Articular chondrocyte of knee joint (primary cell): ENCODE measurements at places on chromosomes 16 and 17. TPM values are rescaled to one million over a fixed set of nuclear protein-coding genes. Genes with fewer than 3 reads are reported as not detected.

UTS2R gene
- total RNA-seq, result not detected in 2 replicates

RNF43 gene
- total RNA-seq, result 0.26 TPM in 1 of 2 replicates, not detected in the other

ZDHHC1 gene
- total RNA-seq, result 7.5 and 9.1 TPM in 2 replicates

RPGRIP1L gene
- 19.9 and 27.0 TPM in 2 replicates for total RNA-seq

PROCA1 gene
- 0.54 and 0.78 TPM in 2 replicates for total RNA-seq

CDH5 gene
- 0.26 and 1.9 TPM in 2 replicates for total RNA-seq

FN3K gene
- total RNA-seq, result 2.4 and 3.1 TPM in 2 replicates

PRKCB gene
- 0.11 and 0.52 TPM in 2 replicates for total RNA-seq
